ENCODE measurements at places on chromosomes 2 and 18.
A peak's percentile ranks its signal among the peaks of the same experiment; 100 is the strongest.

DNA sequence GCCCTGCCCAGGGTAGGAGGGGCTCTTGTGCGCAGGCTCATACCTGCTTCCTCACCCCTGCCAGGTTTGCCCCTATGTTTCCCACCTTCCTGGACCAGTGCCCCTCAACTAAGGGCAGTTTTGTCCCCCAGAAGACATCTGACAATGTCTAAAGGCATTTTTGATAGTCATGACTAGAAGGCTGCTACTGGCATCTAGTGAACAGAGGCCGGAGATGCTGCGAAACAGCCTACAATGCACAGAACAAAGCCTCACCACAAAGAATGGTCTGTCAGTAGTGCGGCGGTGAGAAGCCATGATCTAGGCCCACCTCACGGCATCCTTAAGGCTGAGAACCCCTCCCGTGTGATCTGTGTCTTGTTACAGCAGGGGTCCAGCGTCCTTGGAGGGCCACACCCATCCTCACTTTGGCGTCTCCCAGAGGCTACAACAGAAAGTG lies 96.0 kb downstream of the TMEM17 start:
- DNase-seq = peak; percentile 56

GRCh38 chr2:182914852-182915251 lies 48.4 kb upstream of the FRZB start:
- no peak for DNase-seq

GRCh38 chr2:42878581-42878980 lies 86.2 kb upstream of the HAAO start:
- DNase-seq = no peak

GRCh38 chr2:193774166-193774565 lies 1579.4 kb upstream of the TMEFF2 start:
- peak; percentile 75 for DNase-seq

DNA sequence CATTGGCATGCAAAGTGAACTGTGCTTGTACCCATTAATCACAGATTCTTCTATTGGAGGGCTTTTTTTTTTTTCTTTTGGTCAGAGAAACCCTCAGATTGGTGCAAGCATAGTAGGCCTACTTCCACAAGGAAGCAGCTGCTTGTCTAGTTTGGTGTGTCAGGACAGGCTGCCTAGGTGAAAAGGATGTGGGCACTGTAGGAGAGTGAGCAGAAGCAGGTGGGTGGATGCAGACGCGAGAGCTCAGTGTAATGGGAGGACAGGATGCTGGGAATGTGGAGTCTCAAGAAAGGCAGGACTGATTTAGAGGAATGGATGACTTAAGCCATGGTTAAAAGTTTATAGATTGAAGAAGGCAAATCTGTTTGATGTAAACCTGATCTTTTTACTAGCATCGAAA lies 3.1 kb downstream of the ELP2 start:
- DNase-seq = no peak

- DNase-seq = no peak
Observed at GRCh38 chr2:84631985-84632384, 115.7 kb downstream of the DNAH6 start.

GRCh38 chr18:62558015-62558663 lies 35.3 kb downstream of the ZCCHC2 start:
- peak; percentile 47 for DNase-seq

DNA sequence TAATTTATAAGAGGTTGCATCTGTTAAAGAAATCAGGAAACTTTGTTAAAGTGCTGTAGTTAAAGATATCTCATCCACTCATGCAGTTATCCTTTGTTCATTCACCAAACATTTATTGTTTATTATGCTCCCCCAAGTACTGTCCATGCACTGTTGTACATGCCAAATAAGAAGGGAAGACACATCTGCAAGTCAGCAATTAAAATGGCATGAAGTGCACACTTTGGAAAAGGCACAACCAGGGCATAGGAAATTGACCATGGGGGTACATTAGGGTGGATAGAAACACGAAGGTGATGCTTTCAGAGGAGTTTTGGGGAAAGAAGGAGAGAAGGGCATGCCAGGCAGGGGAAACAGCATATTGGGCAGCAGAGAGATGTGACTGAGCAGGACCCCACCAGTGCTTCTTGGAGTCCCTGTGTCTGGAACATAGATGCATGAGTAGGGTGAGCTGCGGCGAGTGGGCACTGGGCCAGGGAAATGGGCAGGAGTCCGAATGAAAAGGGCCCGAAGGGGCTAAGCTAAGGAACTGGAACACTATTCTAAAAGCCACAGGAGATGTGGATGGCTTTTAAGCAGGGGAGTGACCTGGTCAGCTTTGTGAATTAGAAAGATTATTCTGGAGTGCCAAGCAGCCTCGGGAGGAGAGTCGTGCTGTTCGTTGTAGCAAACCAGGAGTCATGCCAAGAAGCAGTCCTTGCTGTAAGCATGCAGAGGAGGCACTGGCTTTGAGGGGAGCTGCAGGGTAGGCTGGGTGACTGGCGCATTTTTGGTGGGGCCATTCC lies 316.3 kb downstream of the AGPS start:
- no peak for DNase-seq

DNA sequence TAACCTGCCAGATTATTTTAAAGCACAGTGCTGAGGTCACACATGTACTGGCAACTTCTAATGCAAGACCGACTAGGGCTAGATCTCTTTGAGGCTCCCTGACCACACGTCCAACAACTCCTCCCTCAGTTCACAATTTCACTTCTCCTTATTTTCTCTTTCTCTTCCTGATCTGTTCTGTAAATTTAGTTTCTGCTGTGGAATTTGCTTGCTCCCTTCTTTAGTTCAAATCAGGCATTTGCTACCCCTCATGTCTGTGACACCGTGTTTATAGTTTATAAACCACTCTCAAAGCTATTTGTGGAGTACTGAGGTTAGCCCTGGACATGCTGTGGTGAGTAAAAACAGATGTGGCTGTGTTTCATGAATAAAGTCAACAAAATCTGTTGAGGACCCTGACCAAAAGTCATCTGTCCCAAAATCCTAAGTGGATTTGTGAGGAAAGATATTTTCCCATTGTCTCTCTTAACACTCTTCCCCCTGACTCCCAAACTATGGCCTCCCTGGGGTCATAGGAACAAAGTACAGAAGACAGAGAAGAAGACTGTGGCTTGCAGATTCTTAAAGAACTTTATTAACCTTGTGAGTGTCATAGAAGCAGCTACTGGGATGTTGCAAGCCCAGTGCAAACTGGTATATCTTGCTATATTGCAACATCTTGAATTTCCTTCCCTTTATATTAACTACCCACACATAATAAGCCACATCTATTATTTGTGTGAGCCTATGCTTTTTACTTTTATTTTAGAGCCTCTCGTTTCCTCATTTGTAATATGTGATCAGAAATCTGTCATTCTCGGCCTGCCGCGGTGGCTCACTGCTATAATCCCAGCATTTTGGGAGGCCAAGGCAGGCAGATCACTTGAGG lies 3.5 kb upstream of the NAGK start:
- peak; percentile 73 for DNase-seq

DNA sequence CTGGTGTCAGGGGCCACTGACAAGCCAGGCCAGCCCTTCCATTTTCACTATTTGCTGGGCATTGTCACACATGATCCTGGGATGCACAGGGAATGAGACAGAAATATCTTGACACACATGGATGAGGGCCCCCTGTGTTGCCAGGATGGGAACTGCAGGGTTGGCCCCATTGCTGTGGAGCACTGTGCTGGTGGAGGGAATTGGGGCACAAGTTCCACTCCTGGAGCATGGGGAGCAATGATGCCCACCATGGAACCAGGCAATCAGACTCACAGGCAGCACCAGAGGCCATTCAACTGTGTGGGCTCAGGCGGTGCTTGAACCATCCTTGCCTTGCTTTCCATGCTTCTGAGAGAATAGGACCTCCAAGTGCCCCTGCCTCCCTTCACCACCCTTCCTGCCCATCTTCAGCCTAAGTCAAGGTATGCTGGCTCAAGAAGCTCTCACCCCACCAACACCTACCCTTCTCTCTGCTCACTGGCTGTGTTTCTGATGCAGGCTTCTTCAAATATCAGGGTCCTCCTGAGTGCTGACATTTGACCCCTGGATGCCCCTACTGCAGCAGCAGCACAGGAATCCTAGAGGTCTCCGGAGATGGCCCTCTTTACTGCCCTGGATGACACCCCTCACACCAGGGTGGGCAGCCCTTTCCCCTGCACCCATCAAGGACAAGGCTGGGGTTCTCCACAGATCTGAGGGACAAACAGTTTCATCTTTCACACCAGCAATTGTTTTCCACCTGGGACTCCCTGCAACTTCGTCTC lies 11.0 kb downstream of the ADRA2B start:
- no peak for DNase-seq

DNA sequence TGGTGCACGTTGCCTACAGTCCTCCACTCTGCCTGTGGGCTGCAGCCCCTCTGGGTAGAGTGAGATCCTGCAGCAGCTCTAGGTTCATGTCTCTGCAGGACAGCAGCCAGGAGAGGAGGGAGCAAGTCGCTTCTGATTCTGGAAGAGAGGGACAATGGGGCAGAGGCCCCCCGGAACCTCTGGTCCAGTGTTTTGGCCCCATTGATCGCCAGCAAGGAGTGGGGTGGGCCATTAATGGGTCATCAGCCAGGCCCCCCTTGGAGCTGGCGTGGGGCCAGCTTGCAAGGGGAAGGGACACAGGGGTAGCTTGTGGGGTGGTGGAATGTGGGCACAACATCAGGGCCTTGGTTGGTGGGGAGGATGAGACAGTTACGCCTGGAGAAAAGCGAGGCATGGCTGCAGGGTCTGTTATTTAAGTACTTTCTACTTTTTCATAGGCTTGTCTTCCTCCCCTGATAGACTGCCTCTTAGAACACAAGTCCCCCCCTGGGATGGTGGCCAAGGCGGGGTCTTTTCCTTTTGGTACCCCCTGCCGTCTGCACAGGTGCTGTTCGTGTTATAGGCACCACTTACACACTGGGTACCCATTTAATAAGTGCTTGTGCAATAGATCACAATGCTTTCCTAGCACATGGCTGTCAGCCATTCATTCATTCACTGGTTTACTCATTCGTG lies 44.6 kb downstream of the INHBB start:
- no peak for DNase-seq

DNA sequence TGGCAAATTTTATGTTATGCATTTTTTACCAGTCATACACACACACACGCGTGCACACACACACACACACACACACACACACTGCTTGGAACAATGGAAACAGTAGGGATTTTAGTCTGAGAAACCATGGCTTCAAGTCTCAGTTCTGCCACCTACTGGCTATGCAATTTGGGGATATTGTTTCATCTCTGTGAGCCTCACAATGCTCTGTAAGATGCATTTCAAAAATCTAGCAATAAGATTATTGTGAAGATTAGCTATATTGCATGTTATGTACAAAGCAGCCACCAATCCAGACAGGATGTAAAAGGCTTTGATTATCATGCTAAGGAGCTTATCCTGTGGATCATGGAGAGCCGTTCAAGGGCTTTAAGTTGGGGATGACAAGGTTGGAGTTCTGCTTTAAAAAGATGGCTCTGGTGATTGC lies 401.4 kb downstream of the NBAS start:
- peak; percentile 75 for DNase-seq

DNA sequence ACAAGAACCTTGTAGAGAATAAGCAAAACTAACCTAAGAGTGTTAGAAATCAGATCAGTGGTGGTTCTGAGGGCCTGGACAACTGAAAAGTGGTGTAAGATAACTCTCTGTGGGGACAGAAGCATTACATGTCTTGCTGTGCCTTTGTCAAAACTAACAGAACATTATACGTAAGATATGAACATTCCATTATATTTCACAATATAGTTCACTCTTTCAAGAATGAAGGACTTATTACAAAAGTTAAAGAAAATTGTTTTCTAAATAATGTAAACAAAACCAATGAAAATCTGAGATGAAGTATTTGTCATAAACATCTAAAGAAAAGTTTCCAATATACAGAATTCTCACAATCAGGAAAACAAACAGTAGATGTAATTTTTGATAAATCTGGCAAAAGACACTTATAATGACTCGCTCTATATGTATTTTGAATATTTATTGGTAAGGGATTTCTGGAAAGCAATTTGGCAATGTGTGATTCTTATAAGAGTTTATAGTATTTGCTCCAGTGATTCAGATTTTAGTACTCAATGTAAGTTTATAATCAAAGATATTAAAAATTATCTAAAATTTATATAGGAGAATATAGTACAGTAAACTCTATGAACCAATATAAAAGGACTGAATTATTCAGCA lies 258.4 kb downstream of the CD226 start:
- no peak for DNase-seq

DNA sequence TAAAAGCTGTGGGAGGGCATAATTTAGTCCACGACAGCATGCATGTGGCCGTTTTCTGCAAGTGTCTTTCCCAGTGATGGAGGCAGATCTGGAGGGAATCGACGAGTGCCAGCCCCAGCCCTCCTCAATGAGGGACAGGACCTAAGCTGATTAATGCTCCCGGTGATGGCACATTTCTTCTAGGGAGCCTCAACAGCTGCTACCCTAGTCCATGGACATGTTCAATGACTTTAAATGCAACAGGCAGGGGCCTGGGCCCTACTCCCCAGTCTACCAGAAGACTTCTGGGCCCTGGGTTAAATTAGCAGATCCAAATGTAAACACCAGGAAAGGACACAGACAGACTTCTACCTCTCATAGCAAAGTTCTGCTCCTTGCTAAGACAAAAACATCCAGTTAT lies 155.1 kb downstream of the ACTR3 start:
- no peak for DNase-seq

DNA sequence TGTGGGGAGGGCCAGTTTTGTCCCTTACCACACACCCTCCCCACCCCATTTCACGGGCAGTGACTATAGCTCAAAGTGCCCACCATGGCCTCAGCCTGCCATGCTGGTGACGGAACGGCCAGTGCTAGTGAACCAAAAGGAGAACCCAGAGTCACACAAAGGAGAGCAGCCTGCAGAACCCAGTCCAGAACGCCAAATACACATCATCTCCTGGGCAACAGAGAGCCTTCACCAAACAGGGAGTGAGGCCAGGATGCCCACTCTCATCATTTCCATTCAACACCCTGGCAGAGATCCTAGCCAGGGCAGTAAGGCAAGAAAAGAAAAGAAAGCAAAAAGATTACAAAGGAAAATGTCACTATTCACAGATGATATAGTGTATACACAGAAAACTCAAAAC lies 38.3 kb downstream of the HDAC4 start:
- no peak for DNase-seq

DNA sequence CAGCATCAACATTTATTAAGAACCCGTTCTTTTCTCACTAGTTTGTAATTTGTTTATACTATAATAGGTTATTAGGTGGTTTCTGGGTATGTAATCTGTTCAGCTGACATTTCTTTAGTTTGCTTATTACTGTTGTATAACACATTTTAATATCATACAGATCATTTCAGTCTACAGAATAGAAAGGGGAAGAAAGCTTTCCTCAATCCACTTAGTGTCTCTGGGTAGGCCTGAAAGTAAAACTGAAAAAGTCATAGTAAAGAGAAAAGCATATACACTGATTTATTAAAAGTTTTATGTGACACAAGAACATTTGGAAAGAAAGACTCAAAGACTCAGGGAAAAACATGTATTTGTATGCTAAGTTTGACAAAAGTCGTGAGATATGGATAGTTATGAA lies 16.8 kb upstream of the KCNJ3 start:
- DNase-seq = no peak

GRCh38 chr18:77304268-77304667 lies 54.6 kb downstream of the GALR1 start:
- no peak for DNase-seq

- DNase-seq = no peak
Observed at GRCh38 chr2:10957391-10957790, 45.7 kb downstream of the KCNF1 start.
